NCI-H2081 treated with DMSO at 0.1 percent for 48 hours (cell line): ENCODE measurements at places on chromosomes 12 and 14.
A peak's percentile ranks its signal among the peaks of the same experiment; 100 is the strongest.

GRCh38 chr12:64801381-64801780 lies 23.1 kb upstream of the TBC1D30 start:
- DNase-seq = no peak

- DNase-seq = no peak
Measured at GRCh38 chr14:24441904-24442239, 704 bp downstream of the SDR39U1 start.

DNA sequence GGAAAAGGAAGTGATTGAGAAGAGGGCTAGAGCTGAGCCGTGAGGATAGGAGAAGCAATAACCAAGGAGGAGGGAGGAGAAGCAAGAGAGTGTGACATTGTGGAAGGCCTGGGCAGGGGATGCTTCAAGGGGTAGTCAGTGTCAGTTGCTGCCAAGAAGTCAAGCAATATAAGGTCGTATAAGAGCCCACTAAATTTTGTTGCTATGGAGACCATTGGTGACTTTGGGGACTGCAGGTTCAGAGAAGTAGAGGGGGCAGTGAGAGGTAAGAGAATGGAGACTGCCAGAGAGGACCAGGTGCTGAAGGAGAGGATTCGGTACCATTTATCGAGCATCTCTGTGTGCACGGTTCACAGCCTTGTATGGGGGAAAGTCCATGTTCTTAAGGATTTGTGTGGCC lies 3.1 kb upstream of the ATXN3 start:
- no peak for DNase-seq

- no peak for DNase-seq
Measured at GRCh38 chr14:65588426-65589140, 176.1 kb downstream of the FUT8 start.

GRCh38 chr12:122789637-122790036 lies 15.3 kb downstream of the CCDC62 start:
- DNase-seq = no peak

GRCh38 chr12:51823875-51824565 lies 24.5 kb downstream of the FIGNL2 start:
- peak; percentile 21 for DNase-seq

DNA sequence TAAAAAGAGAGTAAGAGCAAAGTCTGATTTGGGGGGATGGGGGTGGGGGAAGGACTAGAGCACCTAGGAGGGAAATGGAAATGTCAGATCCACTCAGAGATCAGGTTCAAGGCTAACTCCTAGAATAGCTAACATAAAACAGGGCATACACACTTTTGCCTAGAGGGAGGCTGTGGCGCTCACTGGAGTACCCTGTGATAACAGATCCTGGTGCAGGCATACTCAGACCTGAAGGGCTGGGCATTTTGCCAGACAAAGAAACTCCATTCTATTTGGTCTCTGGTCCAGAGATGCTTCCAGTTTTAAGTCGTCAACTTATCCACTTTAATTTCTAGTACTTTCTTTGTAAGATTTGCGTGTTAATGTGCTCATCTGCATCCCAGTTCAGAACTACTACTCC lies 5.8 kb downstream of the CTDSP2 start:
- no peak for DNase-seq

GRCh38 chr12:58412461-58413060 lies 471.2 kb downstream of the ATP23 start:
- no peak for DNase-seq

- no peak for DNase-seq
Measured at GRCh38 chr12:29625359-29625953, 128.0 kb upstream of the OVCH1 start.

GRCh38 chr12:2745655-2746054 lies 49.1 kb upstream of the FKBP4 start:
- DNase-seq = no peak

GRCh38 chr14:87492561-87492960 lies 500.4 kb downstream of the GALC start:
- DNase-seq = no peak

- no peak for DNase-seq
Measured at GRCh38 chr12:99130808-99131553, 485.9 kb downstream of the APAF1 start.

DNA sequence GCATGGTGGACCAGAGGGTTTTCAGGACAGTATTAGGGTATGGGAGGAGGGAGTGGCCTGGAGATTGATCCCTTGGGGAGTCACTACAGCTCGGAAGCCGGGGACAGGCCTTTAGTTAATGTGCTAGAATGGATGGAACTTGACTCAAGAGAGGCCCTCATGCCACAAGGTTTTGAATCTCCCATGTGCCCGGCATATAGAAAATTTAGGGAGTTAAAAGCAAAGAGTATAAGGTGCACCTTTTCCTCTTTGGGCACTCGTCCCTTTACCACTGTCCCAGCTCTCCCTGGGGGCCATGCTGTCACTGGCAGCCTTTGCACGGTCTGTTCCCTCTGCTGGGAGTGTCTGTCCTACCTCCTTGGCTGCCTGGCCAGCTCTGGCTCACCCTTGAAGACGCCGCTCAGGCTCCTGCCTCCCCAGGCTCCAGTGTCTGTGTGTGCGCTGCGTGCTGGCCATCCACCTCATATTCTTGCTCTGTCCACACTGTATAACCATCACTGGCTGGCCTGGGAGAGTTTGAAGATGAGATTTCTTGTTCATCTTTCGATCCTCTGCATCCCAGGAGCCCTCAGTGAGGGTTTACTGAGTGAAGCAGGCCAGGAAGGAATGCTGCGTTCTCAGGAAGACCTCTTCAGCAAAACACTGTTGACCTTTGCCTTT lies 161.3 kb downstream of the ZFP36L1 start:
- DNase-seq = no peak

DNA sequence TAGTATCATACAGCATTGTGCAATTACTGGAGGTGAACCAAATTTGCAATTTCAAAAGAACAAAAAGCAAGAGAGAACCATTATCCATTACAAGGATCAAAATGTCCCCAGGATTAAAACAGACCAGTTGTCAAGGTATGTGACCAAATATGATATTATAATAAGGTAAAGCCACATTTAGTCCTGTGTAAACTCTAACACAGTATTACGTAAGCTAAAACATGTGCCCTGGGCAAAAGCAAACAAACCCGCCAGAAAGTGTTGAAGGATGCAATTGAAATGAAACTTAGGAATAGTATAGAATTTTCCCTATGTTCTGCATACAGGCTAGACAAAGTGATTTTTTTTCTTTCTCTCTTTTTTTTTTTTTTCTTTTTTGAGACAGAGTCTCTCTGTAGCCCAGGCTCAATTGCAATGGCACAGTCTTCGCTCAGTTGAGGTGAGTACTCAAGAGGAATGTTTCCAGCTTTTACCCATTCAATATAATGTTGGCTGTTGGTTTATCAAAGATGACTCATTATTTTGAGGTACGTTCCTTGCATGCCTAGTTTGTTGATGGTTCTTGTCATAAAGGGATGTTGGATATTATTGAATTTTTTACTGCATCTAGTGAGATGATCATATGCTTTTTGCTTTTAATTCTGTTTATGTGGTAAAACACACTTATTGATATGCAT lies 137.1 kb upstream of the FOXG1 start:
- DNase-seq = no peak

GRCh38 chr14:32027255-32027939 lies 49.7 kb upstream of the ARHGAP5 start:
- DNase-seq = no peak

DNA sequence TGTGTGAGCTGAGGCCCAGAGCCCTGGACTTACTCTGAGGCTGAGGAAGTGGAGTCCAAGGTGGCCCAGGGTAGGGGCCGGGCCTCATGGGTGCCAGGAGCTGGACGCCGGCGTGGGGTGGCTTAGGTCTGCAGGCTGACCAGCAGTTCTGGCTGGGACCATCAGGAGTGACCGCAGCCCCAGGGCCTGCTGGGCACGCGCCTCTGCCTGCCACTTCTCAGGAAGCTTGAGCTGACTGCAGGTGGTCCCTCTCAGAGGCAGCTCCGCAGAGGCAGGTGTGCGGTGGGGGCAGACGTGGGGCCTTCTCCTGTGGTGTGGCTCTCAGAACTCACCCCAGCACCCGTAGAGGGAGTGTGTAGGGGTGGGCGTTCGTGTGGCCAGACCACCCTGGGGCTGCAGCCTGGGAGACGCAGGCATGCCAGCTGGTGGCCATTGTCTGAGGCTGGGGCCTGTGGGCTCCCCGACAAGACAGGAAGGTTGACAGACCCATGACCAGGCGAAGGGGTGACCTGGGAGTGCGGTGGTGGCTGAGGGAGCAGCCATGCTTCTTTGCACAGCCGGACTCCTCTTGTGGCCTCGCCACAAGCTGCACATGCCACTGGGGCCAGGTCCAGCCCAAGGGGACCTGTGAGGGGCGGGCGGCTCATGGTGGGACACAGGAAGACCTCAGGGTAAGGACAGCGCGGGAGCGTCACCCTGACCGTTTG lies 40.0 kb upstream of the TEX22 start:
- DNase-seq = no peak

- DNase-seq = no peak
Measured at GRCh38 chr12:113740699-113741098, 225.4 kb downstream of the RBM19 start.

GRCh38 chr14:90483571-90483974 lies 86.7 kb downstream of the CALM1 start:
- DNase-seq = no peak

DNA sequence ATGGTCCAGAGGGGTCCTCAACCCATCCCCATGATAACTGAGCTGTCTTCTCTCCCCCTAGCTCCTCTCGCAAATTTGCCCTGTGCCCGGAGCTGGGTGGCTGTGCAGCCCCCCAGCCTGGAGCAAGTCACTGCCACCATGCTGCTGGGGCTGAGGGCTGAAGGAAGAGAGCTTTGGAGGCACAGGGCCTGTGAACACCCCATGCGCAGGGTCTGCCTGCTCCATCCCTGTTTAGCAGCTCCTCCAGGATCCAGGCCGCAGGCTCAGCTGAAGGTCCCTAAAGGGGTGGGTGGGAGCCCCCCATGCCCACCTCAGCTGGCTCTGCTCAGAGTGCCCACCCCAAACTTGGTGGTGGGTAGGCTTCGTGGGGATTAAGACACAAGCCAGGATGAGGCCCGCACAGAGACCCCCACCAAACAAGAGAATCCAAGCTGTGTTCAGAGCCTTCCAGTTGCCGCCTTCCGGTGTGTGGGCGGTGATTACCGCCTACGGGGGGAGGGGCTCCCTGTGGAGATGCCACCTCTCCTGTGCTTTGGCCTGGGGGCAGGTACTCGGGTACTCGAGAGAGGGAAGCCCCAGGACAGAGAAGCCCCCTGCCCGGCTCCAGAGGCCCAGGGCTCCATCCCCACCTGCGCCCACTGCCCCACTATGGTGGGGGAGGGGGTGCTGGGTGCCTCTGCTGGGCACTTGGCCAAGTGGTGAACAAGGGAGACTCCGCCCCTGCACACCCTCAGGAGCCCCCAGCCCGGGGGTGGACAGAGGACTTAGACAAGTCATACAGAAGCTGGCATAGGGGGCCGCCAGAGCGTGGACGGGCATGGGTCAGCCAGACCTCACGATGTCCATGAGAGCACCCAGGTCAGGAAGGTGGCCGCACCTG lies 1.4 kb upstream of the JAG2 start:
- DNase-seq = no peak

- DNase-seq = no peak
Measured at GRCh38 chr14:72094844-72095582, 162.8 kb downstream of the RGS6 start.

DNA sequence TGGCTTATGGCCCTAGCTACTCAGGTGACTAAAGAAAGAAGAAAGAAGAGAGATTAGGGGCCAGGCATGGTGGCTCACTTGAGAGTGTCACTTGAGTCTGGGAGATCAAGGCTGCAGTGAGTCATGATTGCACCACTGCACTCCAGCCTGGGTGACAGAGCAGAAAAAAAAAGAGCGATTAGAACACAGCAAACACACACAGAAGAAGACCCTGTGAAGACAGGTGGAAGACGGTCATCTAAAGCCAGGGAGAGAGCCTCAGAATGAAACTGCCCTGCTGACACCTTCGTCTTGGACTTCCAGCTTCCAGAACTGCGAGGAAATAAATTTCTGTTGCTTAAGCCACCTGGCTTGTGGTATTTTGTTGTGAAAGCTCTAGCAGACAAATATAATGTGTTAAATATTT lies 17.5 kb upstream of the PPP1CC start:
- no peak for DNase-seq

DNA sequence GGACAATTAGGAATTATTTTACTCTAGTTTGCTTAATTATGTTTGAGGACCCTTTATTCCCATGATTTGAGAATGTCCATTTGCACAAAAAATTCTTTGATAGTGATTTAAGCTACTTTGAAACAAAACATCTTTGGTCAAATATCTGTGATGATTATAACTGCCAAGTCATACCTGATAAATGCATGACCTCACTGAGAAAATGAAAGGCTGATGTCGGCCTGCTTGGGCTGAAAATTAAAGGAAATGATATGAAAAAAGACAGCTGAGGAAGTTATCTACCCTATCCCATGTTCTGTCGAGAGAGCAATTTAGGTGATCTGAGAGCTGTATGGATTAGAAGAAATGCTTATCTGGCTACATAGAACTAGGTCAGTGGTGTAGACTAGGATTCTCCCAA lies 43.6 kb downstream of the ATL1 start:
- no peak for DNase-seq

DNA sequence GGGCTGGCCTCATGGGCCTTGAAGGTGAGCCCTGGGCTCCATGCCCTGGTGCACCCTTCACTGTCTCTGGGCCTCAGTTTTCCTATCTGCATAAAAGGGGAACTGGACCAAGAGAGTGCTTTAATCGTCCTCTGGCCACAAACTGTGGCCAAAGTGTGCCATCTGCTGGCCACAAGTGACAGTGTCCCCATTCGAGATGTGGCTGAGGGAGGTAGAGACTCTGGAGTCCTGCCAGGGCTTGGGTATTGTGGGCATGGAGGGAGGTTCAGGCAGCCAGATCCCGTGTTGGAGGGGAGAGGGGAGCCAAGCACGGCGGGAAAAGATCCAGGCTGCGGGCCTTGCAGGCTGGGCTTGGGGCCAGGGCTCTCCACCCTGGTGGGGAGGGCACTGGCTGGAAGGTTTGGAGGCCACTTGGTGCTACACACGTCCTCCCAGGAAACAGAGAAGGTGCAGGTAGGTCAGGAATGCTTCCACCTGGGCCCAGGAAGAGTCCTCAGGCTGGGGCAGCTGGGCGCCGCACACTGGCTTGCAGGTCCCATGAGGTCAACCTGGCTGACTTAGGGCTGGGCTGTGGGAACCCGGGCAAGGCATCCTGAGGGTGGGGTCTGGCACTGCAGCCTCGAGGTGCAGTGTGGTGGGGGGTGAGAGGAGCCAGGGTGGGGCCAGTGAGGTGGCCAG lies 7.3 kb upstream of the KIF26A start:
- peak; percentile 8 for DNase-seq

DNA sequence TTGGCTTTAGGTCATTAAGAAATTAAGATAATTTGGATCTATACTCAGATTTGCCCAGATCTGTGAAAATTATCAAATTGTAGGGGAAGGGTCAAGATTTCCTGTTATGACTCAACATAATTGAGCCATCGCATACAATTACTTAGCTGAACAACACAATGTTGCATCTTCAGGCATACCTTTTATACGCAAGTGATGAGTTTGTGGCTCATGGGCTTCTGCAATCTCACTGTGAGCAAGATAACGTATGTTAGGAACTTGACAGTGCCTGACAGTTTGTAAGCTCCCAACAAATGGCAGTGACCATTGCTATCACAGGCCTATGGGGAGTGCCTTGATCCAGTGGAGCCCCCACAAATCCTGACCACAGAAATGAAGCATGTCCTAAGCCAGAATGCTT lies 199.7 kb downstream of the BCAT1 start:
- DNase-seq = no peak
